ENCODE measurements at places on chromosomes 4 and X.
A peak's percentile ranks its signal among the peaks of the same experiment; 100 is the strongest.

GRCh38 chrX:281166-281999 lies at the start of gene PLCXD1:
Gene PLCXD1 (plus strand): TSS chrX:281381. CDS start chrX:284188, 2,807 bp downstream.
- no peak for DNase-seq

- DNase-seq, result no peak
These were observed 29.4 kb upstream of the SLC2A9 start for GRCh38 chr4:10050721-10051120.

GRCh38 chrX:45083314-45083713 lies 117.4 kb downstream of the DIPK2B start:
- no peak for DNase-seq

DNA sequence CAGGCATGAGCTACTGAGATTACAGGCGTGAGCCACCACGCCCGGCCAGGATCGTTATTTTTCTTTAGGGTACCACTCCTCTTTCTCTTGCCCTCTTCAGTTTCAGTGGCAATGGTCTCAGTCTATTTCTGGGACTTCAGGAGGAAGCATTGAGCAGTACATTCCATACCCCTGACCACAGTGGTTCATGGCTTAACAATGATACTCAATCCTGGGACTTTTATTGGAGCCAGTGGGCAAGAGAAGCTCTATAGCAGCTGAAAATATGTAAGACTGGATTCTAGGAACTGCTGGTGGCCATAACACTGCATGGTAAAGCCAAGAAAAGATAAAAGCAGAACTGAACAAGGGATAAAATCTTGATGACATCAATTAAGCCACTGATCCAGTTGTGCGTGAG lies 5.8 kb upstream of the CCNA2 start:
- DNase-seq, result no peak

- DNase-seq, result no peak
These were observed 16.4 kb upstream of the EIF4E start for GRCh38 chr4:98945297-98945850.

- DNase-seq, result peak; percentile 47
These were observed 70.9 kb downstream of the APBB2 start for GRCh38 chr4:41143311-41144039.

- DNase-seq, result no peak
These were observed 922.6 kb upstream of the SLIT2 start for GRCh38 chr4:19329077-19329476.

DNA sequence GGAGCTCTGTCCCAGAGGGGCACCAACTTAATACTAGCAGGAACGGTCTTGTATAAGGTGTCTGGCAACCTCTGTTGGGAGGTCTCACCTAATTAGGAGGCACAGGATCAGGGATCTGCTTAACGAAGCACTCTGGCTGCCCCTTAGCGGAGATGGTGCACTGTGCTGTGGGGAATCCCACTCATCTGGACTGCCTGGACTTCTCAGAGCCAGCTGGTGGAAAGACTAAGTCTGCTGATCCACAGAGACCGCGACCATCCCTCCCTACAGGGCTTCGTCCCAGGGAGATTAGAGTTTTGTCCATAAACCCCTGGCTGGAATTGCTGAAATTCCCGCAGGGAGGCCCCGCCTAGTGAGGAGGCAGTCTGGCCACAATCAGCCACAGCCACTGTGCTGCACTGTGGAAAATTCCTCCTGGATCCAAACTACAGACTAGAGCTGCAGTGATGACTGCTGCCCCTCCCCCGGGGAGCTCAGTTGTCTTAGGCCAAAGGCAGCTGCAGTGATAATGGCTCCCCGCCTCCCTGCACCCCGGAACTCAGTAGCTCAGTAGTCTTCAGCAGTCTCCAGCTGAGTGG lies 22.0 kb upstream of the ZCCHC4 start:
- no peak for DNase-seq

GRCh38 chr4:72365016-72365415 lies 204.0 kb downstream of the ADAMTS3 start:
- no peak for DNase-seq

DNA sequence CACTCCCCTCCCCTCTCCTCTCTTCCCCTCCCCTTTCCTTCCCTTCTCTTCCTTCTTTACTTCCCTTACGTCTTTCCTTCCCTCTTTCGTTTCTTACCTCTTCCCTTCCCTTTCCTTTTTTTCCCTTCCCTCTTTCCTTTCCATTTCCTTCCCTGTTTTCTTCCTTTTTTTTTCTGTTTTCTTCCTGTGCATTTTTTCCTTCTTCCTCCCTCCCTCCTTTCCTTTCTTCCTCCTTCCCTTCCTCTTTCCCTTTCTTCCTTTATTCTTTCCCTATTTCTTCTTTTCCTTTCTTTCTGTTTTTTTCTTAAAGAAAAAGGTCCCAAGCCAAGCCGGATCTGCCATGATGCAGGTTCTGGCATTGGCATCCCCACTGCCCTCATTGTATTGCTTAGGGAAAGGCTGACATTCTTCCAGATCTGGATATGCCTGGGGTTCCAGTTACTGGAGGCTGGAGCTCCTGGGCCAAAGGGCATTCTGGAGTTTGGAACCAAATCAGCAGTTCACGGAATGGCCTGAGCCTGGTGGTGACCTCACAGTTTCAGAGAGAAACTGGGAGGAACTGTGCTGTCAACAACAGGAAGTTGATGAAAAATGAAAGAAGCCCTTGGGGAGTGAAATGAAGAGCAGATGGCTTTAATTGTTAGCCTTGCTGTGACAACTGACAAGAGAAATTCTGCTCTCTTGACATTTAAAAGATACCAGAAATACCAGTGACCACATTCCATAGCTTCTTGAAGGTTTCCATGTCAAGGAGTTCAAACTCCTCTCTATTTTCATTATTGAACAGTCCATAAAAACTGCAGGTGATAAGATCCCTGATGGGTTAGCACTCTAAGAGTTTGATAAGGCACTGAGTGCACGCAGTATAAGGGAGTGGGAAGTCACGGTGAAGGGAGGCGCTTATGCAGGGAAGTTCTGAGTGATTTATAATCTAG lies 622.1 kb downstream of the SPRY1 start:
- DNase-seq, result peak; percentile 91

DNA sequence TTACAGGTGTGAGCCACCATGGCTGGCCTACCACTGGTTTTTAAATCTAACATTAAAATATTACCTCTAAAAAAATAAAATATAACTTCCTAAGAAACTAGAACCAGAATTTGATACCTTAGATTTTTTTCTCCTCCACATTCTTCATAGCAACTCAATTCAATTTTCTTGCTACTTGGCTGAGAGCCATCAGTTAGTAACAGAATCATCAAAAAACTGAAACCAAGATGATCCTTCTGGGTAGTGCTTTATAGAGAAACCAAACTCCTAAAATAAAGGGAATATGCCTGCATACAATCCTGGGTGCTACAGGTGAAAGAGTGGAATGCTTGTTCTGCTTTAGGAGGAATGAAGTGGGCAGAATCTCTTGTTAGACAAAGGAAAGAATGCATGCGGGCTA lies 64.4 kb downstream of the RPS3A start:
- DNase-seq, result no peak

- no peak for DNase-seq
These were observed 300.3 kb upstream of the NWD2 start for GRCh38 chr4:36944232-36944631.

DNA sequence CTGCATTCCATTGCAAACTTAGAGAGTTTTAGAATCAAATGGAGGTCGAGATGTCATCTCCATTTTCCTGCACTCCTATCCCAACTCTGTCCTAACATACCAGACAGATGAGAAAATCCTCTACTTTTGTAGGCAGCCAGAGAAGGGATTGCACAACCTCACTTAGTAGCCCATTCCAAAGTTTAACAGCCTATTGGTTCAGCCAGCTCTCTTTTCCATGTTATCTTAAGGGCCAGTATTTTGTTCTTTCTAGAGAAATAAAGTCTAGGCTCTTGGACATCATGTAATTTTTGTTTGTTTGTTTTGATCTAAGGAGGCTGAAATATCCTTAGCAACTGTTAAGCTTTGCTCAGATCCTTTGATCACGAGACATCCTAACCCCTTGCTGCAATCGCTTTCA lies 173.0 kb downstream of the COX18 start:
- DNase-seq, result no peak

- DNase-seq, result no peak
These were observed 208.2 kb downstream of the TMA16 start for GRCh38 chr4:163702736-163703135.

DNA sequence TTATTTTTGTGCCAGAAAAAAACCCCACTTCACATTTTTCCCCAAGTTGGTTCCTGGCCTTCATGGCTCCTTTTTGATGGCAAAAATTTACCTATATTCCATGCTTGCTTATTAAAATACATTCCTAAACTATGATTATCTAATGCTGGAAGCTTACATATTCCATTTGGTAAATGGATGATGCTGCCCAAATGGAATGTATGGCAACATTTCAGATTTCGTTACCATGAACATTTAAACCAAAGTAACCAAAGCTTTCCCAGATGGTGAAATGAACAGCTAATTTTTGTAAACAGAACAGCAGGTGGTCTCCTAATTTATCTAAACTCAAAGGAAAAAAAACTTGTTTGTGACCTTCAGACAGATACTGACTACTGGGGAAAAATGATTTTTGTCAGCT lies 110.8 kb upstream of the TEX13A start:
- no peak for DNase-seq

DNA sequence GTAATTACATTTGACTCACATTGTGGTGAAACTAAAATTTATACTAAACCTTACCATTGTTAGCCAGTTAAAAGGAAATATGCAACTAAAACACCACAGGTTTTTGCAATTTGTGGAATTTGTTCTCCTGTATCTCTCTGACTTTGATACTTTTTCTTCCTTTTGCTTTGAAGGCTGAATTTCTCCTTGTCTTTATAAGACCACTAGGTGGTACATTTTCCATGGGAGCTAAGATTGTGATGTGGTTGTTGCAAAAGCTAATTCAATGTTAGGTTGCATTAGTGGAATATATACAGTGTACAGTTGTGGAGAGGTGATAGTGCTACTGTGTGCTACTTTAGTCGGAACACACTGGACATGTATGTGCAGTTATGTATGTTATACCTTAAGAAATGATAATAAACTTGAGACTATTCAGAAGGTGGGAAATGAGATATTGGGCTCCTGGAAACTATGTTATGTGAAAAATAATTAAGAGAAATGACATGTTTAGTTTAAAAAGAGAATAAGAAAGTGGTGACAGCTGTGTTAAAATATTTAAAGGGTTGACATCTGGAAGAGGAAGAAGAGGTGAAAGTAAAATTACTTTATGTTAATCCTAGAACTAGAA lies 70.3 kb downstream of the ARL9 start:
- DNase-seq, result peak; percentile 22

DNA sequence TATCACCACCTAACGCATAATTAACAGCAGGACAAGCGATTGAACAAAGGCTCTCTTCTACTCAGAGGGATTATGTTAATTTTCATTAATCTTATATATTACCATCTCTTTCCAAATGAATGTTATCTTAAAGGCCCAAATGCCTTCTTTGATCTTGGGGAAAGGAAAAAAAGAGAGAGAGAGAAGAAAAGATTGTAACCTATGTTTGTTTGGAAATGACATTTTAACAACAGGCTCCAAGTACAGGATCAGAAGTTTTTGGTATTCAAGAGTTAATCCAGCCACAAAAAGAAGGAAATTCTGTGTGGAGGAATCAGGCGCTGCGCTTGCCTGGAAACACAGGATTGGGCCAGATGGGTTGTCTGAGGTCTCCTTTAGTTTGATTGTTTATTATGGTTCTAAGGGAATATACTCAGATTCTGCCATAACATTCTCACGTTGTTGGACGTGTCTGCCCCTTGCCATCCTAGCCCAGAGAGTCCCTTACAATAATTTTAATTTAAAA lies 100.7 kb upstream of the STX18 start:
- DNase-seq, result no peak

- DNase-seq, result peak; percentile 75
These were observed 71.3 kb upstream of the KIT start for GRCh38 chr4:54586320-54586955.

GRCh38 chr4:47550899-47551548 lies 65.9 kb downstream of the ATP10D start:
- no peak for DNase-seq

GRCh38 chr4:6474053-6474568 lies 1.7 kb upstream of the PPP2R2C start:
- no peak for DNase-seq

DNA sequence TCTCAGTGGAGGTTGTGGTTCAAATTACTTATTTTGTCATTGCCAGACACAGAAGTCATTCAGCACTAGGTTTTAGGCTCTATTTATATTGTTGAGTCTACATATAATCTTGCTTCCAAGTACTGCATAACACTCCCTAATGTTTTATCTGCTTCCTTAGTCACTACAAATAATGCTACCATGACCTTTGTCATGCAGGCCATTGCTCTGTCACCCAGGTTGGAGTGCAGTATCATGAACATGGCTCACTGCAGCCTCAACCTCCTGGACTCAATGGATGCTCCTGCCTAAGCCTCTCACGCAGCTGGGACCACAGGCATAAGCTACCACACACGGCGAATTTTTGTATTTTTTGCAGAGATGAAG lies 23.5 kb upstream of the PDZD4 start:
- DNase-seq, result no peak

DNA sequence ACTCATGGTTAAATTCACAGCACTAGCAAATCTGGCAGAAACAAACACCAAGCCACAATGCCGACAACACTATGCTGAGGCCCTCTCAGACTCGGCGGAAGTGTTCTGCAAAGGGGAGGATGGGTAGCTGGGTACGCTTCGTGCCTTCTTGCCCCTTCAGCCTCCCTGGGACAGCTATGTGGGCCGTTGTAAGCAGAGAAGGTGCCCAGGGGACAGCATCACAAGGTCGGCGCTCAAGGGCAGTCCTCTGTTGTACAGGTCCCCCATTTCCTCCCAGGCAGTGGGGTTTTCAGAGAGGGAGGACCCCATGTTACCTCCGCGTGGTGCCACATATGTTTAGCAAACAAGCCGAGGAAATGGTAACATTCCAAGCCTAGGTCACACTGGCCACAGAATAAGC lies 173.6 kb downstream of the AFAP1 start:
- no peak for DNase-seq

DNA sequence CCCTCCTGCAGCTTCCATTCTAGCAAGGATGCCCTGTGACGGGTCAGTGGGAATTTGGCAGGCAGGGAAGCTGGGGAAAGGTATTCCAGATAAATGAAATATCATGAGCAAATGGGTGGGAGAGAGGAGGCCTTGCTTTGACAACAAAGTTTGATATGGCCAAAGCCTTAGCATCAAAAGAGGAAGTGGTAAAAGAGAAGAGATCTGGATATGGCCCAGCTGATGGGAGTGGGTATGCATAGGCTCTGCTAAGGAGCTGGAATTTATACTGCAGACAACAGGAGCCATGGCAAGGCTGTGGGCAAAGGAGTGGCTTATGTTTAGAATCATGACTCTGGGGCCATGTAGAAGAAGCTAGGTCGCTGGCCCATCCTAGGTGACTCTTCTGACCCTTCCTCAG lies 89.2 kb downstream of the PJA1 start:
- DNase-seq, result no peak
